ENCODE measurements at places on chromosomes 1 and 21.

DNA sequence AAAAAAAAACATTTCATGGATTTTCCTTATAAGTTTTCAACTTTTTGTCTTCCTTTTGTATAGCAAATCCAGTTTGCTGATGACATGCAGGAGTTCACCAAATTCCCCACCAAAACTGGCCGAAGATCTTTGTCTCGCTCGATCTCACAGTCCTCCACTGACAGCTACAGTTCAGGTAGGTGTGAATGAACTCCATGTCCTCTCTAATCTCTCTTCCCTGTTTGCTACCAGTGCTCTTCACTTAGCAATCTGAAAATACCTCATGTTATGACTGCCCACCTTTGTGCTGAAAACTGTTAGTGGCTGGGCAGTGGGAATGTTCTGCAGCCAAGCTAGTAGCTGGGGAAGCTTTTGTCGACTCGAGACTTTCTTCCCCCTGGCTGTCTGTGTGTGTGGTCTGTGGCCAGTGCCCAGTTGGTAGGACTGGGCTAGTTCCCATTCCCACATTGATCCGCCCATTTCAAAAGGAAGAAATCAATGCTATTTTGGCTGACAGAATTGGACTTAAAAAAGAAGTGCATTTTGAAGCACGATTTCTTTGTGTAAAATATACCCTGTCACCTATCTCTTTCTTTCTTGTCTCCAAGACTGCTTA, 24.5 kb downstream of the AHCYL1 start:
- DNase-seq: no peak

DNA sequence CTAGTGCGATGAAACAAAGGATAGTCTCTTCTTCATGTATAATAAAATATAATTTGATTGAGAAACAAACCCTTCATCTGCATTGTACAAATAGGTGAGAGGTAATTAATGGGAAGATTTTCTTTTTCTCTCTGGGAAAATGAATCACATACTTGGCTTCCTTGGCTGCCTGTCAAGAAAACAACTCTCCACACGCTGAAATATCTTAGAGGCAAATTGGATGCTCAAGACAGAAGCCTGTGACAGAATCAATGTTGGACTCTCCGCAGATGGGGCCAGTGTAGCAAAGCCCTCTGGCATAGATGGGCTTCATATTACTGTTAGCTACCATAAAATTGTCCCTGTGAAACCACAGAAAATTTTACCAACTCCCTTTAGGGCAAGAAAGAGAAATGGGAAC, 186.6 kb downstream of the GRIK1 start:
- no peak for DNase-seq

GRCh38 chr1:90502696-90503095, 214.4 kb downstream of the BARHL2 start:
- no peak for DNase-seq

DNA sequence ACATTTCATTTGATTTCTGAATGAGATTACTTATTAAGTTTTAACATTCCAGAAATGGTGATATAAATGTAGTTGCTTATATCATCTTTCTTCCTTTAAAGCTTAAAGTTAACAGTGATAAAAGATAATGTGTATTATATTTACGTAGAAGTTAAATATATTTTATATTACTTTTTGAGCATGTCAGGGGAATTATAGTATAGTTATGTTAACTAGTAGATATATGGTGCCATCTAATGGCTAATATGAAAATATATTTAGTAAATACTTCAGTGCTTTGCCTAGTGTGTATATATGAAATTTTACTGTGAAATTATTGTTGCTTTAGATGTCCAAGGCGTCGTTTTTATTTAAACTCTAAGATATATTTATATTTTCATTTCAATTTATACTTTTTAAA, 51.5 kb downstream of the SYT14 start:
- DNase-seq: no peak

GRCh38 chr1:239706245-239706892, 320.0 kb downstream of the CHRM3 start:
- DNase-seq: no peak

GRCh38 chr1:43387976-43388599, 1.5 kb downstream of the MED8 start:
- no peak for DNase-seq

GRCh38 chr1:167529829-167530474, 11.6 kb upstream of the CD247 start:
- no peak for DNase-seq

GRCh38 chr1:173473599-173474011, 3.5 kb upstream of the PRDX6 start:
- DNase-seq: no peak

DNA sequence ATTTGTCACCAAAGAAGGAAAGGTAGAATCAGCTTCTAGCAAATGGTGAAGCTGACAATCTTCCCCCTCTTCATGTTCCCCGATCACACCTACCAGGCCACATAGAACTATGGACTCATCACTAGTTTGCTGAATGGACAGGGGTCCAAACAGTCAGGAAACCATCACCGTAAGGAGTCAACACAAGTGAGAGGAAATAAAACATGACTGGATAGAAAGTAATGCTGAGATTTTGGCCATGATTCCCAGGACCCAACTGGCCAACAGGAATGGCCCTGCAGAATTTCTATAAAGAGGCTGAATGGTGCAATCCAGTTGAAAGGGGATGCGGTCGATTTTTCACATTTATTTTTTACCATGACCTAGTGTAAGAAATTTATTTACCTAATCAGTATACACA, 10.7 kb downstream of the DDAH1 start:
- no peak for DNase-seq

- no peak for DNase-seq
These were observed 63.6 kb downstream of the GADD45A start for GRCh38 chr1:67748630-67749029.

DNA sequence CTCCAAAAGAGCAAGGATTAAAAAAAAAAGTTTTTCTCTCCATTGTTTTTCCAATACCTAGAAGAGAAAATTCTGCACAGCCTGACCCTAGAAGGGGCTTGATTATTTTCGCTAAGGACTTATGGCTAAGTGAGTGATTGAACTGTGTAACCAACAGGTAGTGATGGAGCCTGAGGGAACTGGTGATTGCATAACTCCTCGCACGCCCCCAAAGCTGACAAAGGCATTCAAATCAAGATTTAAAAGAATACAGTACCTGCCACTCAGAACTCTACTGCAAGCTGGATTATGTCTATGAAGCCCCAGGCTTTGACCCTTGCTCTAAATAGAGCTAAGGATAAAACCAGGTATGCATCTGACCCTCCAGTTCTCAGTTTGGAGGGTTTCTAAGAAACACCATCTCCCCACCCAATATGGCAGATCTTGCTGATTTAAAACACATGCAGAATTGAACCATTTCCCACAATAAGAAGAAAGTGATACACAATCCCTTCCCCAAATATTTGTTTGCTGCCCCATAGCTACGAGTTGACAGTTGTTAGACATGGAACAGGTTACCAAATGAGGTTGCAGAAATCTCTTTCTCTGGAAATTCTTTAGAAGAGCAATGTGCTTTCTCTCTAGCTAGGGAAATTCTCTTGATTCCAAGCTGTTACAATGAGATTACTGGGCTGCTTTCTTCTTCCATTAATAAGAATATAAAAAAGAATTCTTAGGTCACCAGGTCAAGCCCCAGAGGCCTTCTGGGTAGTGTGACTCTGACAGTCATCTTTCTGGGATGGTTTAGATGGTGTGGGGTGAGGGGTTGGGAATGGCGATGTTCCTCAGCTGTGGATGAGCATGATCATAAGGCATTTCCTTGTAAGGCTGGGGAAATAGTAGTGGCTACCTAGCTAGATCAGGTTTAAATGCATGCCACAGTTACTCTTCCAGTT, 35.1 kb downstream of the FGGY start:
- no peak for DNase-seq

DNA sequence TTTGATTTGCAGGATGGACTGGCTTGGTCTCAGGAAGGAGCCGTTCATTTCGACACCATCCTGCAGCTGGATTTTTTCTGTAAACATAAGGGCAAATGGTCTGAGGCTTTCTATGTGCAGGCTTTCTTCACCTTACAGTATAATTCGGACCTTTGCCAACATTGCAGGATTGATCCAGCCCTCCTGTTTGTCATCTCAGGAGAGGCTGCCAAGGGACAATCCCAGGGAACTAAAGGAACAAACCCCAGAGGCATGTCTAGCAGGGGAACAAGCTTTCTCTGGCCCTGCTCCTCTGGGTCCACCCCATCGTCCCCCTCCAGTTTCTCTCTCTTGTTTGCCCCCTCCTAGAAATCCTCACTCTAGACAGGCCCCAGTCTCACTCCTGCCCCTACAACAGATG, 24.8 kb upstream of the GBP6 start:
- no peak for DNase-seq

DNA sequence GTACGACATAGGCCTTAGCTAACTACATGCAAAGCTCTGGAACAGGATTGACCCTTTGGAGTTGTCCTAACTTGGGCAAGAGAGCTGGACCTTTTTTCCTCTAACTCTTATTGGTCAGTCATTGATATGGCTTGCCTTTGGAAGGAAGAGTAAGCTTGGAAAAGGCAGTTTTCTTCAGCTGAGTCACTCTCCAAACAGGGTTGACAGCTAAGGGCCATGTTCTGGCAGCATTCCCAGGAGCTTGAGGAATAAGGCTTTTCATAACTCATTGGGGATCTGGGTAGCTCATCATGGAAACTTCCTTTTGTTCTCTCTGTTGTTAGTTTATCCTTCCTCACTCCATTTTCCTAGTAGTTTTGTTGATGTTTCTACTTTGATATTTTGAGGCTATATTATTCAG, 14.5 kb upstream of the ERRFI1 start:
- DNase-seq: no peak

DNA sequence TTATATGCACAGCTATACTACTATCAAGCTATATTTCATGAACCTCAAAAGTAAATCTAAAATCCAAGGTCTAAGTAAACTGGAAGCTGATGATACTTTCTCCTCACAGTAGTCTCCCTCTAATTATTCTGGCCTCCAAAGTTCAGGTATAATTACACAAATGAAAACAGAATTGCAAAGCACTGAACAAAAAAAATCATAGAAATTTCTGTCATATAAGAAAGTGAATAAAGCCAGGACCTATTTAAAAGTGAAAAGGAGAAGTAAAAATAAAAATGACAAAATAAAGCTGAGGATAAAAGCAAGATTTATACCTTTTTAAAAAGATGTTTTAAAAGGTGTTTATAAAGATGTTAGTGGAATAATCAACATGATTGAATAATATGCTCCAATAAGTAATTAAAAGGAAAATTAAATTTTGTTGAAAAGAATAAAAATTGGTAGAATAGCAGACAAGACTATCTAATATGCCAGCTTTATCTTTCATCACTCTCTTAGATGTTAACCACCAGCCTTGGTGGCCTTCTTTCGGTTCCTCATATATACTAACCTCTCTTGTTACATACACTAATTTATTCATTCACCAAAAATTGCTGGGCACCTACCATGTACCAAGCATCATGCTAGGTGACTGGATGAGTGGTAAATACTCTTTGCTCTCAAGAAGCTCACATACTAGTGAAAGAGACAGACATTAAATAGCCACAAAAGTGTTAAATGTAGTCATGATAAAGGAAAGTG, 25.1 kb downstream of the SHCBP1L start:
- no peak for DNase-seq

- no peak for DNase-seq
These were observed 643 bp upstream of the MOV10 start for GRCh38 chr1:112673592-112674439.

DNA sequence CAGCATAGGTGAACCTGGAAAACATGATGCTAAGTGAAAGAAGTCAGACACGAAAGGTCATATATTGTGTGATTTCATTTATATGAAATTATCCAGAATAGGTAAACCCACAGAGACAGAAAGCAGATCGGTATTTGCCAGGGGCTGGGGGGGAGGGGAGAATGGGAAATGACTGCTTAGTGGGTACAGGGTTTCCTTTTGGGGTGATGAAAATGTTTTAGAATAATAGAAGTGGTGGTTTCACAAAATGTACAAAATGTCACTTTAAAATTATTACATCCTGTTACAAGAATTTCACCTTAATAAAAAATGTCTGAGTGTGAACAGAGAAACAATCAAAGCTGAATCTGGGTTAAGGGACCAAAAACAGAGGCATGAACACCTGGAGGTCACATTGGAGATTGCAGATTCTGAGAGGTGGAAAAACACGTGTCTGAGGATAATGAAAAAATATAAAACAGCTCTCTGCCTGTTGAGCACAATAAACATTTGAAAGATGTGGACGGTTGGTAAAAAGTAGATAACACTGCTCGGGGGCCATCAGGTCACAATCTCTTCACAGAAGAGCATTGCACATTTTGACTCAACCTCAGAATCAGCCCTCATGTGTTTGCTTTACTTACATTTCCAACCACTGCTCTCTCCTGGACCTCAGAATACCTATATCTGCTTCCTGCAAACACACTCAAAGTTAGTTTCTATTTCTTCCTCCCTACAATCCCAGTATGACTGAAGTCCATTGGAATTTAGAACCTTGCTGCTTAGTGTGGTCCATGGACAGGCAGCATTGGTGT, 3.2 kb downstream of the SLAMF6 start:
- DNase-seq: no peak

GRCh38 chr1:163813251-163813650, 491.5 kb downstream of the NUF2 start:
- no peak for DNase-seq

DNA sequence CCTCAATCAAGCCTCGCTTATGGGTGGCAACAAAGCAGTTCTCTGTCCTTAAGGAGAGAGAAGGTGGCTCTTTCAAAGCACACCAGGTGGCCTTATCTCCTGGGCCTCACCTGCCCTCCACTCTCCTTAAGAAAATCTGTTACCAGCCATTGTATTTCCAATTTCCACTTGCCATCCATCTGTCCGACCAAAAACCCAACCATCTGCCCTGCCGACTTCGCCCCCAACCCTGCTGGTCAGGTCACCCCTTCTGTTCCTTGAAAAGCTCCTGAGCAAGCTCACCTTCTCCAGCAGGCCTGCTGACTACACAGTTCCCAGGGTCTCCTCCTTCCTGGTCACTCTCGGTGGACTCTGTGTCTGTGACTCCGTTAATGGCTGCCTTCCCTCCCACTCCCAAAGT, 619 bp upstream of the IGFN1 start:
- no peak for DNase-seq

DNA sequence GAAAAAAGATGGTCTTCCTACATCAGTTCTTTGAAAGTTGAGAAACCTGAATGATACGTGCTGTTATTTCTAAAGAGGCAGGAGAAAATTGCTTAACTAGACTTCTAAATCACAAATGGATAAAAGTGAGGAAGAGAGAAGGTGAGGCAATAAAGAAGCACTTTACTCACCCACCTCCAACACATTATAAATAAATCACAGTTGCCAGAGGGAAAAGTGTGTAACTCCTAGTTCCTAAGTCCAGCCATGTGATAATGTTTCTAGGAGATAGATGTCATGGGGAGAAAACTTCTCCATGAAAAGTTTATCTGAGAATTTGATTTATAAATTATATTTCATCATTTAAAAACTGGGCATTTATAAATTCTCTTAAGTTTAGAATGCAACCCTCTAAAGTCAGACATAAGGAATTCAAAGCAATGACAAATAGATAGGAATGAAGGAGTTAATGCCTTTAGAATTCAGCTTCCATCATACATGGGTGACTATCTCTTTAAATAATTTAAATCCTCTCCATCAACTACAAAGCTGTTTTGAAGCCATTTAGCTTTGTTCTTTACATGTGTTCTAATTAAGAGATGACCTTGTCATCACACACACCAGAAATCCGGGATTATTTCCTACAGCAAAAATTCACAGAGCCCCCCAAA, 60.0 kb downstream of the NRIP1 start:
- DNase-seq: no peak
